ENCODE measurements at places on chromosomes 1 and 21.

DNA sequence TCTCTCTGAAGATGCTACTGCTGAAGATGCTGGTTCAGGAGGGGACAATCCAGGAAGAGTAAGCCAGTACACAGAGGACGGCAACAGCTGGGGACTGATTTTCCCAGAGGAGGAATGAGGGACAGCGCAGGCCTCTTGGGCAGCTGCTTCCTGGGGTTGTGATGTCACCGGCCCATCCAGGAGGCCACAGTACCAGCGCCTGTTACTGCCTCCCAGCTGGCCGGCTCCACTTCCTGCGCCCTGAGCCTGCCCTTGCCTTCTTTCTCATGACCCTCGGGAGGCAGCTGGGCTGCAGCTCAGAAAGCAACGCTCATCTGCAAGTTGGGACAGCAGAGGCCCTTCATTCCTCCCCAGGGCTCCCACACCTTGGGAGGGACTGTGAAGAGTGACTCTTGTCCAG lies 21.9 kb upstream of the ID3 start:
- no peak for DNase-seq

DNA sequence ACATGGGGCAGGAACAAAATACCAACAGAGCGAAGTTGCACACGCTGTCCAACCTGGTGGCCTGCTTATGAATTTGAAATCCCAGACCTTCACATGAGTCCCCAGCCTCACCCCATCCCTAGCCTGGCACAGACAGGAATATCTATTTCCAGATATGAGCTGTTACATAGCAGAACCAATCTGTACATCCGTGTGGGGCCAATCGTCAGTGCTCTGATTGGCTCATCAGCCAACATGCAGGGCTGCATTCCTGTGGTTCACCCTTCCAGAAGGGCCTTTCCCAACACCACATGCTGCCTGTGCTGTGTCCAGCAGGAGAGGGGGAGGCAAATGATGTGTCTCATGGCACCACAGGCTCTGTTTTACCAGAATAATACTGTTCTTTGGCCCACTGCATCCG lies 31.3 kb downstream of the CCN1 start:
- DNase-seq = no peak

GRCh38 chr1:77504986-77505385 lies 177.5 kb downstream of the ZZZ3 start:
- no peak for DNase-seq

- DNase-seq = no peak
Measured at GRCh38 chr1:69747207-69747606, 179.5 kb downstream of the LRRC7 start.

DNA sequence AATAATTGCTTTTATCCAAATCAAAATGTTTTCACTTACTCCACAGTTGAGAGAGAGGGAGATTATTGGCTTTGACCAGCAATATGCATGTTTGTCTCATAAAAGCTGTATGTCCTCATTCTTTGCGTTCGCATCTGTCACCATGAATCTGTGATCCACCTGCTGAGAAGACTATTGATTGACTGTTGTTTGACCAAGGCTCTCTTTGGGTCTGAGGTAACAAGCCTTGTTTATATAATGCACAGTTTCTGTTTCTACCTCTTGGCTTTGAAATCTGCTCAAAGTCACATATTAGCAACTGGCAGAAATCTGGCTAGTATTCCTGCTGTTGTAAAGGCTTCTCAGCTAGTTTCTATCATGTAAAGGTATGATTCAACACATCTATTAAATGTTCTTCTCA lies 157.0 kb downstream of the LYPLAL1 start:
- DNase-seq = no peak

- no peak for DNase-seq
Measured at GRCh38 chr1:17687145-17687544, 68.0 kb upstream of the ACTL8 start.

DNA sequence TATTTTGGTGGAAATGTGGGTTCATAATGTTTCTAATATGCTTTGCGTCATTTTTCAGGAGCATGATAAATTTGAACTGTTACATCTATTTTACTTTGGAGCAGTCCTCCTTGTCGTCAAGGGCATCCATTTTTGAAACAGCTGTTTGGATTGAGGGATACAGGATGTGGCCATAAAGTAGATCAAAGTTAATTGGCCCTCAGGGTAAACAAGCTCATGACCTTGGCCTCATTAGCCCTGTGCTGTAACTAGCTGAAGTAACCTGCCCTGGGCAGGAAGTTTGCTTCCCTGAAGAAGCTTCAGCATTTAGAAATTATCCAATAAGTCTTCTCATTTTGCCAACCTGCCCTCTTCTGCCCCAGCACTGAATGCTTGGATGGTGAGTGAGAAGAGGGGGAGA lies 24.8 kb upstream of the RGL1 start:
- DNase-seq = no peak

DNA sequence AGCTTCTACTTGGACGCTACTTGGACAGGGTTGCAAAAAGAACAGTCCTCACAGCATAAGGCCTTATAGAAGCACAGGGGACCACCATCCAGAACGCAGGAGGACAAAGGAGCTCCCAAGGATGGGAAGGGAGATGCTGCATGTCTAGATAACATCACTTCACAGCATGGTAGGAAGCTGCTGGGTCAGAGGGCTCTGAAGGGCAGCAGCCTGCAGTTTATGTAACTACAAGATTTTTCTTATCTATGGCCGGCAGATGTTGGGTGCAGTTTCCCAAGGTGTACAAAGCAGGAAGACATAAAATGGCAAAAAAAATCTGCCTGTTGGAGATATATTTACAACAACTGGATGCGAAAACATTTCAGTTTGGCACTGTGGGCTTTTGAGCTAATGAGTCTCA lies 45.3 kb upstream of the SLC5A9 start:
- DNase-seq = no peak

DNA sequence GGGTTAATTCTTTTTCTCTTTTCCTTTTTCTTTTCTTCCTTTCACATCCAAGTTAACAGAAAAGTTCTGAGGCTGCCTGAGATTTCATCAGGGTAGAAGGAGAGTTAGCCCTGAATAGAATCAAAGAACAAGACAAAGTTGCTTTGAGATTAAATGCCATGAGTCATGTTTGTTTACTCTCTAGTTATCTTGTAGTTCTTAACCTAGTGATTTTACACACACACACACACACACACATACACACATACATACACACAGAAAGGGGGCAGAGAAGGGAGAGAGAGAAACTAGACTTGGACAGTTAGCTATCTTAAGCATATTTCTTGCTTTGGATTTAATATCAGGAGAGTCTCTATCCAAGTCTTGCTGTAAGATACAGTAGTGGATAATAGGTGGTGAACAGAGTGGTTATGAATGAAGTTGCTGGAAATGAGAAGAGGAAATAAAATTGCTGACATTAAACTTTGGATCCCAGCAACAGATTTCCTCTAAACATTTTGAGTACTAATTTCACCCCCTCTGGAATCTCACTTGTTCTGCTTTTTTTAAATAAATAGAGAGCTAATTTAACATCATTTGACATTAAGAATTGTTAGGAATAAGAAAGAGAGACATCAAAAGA lies 19.9 kb downstream of the PLA2G4A start:
- no peak for DNase-seq

DNA sequence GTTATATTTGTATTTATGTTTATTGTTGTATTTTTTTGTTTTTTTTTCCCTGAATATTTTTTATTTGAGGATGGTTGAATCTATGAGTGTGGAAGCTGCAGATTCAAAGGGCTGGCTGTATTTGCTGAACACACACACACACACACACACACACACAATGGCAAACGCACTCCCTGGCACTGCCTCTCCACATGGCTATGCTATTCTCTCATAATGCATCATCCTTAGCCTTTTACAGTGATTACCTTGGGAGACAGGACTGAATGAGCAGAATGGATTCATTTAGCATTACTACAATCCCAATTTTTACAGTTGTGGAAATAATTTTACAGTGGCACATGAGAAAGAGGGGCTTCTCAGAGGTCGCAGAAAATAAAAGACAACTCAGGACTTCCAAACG lies 390.1 kb downstream of the PCP4 start:
- DNase-seq = no peak

- DNase-seq = peak; percentile 9
Measured at GRCh38 chr1:172845371-172845770, 186.5 kb downstream of the FASLG start.

DNA sequence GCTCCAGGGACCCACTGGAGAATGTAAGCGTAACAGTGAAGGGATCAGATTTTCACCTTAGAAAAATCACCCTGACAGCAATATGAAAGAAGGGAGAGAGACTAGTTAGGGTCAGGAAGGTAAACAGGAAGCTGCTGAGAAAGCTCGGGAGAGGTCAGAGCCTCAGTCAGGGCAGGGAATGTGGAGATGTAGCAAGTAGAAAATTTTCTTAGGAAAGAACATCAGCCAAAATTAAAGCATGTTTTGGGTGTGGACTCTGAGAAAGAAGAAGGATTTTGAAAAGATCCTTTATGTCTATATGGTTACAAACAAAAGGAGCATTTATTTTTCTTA lies 16.7 kb upstream of the ERICH3 start:
- DNase-seq = no peak

DNA sequence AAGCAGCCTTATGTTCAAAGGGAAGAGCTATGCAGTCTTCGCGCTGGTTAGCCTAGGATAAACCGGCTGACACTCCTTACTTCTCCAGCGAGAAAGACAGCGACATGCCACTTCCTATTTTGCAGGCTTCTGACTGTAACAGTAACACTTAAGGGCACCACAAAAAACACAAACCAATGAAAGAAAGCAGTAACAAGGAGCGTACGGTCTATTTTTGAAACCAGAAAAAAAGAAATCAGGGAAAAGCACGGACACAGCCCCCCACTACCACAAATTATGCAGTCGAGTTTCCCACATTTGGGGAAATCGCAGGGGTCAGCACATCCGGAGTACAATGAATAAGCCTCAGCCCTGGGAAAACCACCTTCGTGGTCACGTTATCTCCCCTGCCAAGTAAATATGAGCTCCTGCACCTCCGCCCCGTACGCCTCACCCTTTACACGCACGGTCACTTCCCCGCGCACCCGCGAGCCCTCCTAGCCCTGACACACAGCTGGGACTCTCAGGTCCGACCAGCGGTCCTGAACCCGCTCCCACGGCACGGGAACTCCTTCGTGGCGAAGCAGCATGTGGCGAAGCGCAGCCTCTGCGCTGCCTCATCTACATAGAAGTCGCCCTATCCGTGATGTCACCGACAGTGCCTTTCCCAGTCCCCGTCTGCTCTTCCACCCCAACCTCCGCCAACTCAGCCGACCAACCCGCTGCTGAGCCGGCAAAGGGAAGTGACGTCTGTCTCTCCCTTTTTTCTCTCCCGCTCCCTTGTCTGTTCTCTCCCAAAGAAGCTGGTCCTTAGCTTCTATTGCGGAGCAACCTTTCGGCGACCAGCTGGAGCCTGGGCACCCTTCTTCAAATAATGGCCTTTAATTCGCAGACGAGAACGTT lies 40.9 kb upstream of the PPIAL4F start:
- peak; percentile 58 for DNase-seq

GRCh38 chr1:229808272-229808671 lies 182.2 kb downstream of the URB2 start:
- DNase-seq = no peak

GRCh38 chr1:233143241-233143640 lies 152.3 kb downstream of the PCNX2 start:
- no peak for DNase-seq

GRCh38 chr1:35590476-35591040 lies 17.4 kb downstream of the TFAP2E start:
- no peak for DNase-seq

DNA sequence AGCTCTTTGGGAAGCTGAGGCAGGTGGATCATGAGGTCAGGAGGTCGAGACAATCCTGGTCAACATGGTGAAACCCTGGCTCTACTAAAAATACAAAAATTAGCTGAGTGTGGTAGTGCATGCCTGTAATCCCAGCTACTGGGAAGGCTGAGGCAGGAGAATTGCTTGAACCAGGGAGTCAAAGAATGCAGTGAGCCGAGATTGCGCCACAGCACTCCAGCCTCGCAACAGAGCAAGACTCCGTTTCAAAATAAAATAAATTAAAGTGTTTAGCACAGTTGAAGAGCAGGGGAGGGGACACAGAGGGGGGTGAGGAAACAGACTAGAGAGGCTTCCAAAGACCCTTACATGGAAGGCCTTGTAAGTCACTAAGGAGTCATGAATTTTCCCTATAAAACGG lies 131.2 kb upstream of the SPATA6 start:
- no peak for DNase-seq

- DNase-seq = no peak
Measured at GRCh38 chr1:245546875-245547274, 392.1 kb downstream of the KIF26B start.

GRCh38 chr1:81699234-81699633 lies 101.5 kb upstream of the ADGRL2 start:
- DNase-seq = no peak

GRCh38 chr1:163205513-163205912 lies 2.8 kb upstream of the RGS5 start:
- no peak for DNase-seq

DNA sequence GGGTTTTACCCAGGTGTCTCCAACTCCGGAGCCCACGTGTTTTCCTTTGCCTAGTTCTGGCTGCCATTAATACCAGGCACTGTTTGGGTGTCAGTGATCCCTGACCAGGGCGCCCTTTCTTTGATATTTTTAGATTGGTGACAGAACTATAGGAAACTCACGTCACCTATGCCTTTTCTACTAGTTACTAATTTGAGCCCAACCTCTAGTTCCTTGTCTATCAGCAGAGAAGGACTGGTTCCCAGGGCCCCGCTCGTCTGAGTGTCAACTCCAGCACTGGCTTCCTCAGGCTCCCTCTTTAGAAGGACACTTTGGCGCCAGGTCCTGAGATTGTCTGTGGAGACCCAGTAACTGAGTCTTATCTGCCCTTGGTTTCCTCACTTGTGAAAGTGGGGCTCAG lies 9.4 kb downstream of the MFN2 start:
- DNase-seq = no peak

DNA sequence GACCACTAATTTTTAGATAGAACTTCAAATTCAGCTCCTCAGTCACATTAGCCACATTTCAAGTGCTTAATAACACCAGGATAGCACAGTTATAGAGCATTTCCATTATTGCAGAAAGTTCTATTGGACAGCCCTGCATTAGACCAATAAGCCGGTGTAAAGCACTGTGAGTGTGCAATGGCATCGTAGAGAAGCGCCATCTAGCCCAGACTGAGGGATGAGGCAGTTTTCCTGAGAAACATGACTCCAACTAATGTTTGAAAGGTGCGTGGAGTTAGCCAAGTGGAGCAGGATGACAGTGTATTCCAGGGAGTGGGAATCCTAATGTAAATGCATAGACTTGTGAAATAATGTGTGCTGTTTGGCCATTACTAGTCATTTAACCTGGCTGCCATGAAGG lies 7.7 kb downstream of the RPE65 start:
- no peak for DNase-seq

- DNase-seq = no peak
Measured at GRCh38 chr1:84427250-84428188, 29.2 kb downstream of the DNASE2B start.

- no peak for DNase-seq
Measured at GRCh38 chr1:83606416-83606955, 392.4 kb downstream of the TTLL7 start.

- no peak for DNase-seq
Measured at GRCh38 chr1:21491488-21492355, 17.5 kb upstream of the ALPL start.

GRCh38 chr1:211260141-211261107 lies 1.3 kb downstream of the RCOR3 start:
- DNase-seq = peak; percentile 26

All from stimulated activated CD8-positive, alpha-beta memory T cell treated with anti-CD3 and anti-CD28 coated beads, Interleukin-15, amount 100 ng/mL, for 24 hours (primary cell).